ENCODE measurements at places on chromosomes 12 and 14. TPM values are rescaled to one million over a fixed set of nuclear protein-coding genes. Genes with fewer than 3 reads are reported as not detected.

DNA sequence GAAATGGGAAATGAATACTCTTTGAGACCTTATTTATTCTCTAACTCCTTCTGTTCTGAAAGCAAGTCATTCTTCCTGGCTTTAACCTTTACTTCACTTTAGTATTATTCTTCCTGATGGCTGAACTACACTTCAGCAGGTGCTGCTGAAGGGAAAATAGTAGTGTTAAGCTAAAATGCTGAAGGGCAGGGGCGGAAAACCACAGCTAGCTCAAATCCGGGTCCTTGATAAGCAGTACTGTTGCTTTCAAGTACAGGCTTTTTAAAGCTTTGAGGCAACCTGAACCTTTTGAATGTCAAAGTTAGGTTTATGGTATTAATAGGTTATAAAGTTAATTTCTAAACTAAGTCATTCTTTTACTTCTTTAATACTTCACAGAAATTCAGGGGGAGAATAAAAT, 10.7 kb downstream of the CCDC196 start:
- DNase-seq: no peak

GRCh38 chr14:25092258-25092740, 42.4 kb upstream of the STXBP6 start:
- DNase-seq: no peak

- DNase-seq: no peak
Observed at GRCh38 chr14:81471062-81471461, 62.6 kb downstream of the SEL1L start.

DNA sequence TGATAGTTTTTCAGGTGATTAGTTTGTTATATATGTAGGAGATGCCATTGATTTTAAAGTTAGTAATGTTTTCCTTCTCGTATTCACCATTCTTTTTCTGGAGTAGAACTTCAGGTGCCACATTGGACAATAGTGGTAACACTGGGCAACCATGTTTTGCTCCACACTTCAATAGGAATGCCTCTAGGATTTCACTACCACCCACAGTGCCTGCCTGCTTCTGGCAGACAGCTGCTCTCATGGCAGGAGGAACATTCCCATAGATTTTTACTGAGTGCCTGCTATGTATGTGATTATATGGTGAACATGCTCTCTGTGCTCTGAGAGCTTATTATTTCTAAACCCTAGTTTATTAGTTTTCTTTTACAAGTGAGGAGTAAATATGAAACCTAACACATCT, 53.7 kb downstream of the GCH1 start:
- DNase-seq: no peak

- peak; percentile 72 for DNase-seq
Observed at GRCh38 chr12:5200278-5201087, 156.8 kb downstream of the KCNA5 start.

- DNase-seq: no peak
Observed at GRCh38 chr12:22242726-22243125, 91.8 kb downstream of the ST8SIA1 start.

- DNase-seq: no peak
Observed at GRCh38 chr12:19068137-19068536, 61.4 kb upstream of the PLEKHA5 start.

DNA sequence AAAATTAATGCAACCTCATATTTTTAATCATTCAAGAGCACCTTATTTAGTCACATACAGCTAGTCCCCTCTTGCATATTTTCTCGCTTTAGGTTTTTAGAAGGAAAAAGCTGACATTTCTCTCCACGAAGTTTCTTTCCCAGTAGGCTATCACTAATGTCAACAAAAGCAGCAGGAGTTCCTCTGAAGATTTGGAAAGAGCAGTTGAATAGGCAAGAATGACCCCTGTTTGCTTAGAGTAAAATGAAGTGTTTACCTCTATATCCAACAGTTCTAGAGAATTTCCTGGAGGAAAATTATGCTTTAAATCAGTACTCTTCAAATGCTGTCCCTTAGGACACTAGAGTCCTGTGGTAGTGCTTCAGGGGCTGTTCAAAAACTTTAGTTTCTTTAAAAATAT, 188.1 kb upstream of the PRKD1 start:
- no peak for DNase-seq

DNA sequence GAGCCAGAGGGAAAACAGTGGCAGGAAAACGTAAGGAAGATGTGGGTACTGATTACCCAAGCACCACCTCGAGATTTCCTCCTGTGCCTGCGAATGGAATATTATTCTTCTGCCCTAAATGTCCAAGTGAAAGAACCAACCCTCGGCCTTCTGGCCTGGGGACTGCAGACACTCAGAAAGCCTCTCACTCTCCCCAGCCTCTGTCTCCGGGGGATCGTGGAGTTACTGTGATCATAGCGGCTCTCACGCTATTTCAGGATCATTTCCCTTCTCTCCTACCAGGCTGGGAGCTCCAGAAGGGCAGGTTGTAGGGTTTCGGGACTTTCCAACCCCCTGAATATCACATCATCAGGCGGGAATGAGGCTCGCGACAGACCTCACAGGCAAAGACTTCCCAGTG, 68.9 kb downstream of the KDM2B start:
- no peak for DNase-seq

DNA sequence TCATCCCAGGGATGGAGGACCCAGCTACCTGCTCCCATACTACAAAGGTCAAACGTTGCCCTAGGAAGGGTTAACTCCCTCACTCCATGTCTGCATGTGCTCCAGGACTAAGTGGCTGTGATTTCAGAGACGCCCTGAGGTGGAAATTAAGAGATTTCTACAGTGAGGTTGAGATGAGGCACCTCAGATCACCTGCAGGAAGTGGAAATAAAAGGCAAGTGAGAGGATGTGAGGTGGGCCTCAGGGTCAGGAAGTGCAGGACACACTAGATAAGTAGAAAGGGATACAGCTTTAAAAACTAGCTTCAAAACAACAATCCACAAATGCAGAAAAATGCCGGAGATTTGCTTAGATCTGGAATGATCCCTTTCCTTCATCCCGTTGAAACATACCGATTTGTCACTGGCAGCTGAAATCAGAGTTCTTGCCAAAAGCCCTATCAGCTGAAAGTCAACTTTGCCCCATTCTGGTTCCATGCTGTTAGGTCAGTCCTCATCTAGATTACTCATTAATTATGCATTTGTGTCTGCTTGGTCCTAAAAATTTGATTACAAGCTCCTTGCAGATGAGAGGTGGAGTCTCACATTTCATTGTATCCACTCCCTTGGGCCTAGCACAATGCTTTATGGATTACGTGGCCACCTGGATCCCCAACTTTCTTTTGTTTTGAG, 6.6 kb downstream of the PLBD1 start:
- DNase-seq: no peak

- DNase-seq: peak; percentile 91
Observed at GRCh38 chr12:106342397-106343213, 14.9 kb upstream of the POLR3B start.

GRCh38 chr12:85673921-85674420, 162.2 kb downstream of the RASSF9 start:
- no peak for DNase-seq

GRCh38 chr14:68088451-68088854, 268.9 kb downstream of the RAD51B start:
- no peak for DNase-seq

- no peak for DNase-seq
Observed at GRCh38 chr12:49328816-49329215, 5.8 kb downstream of the TROAP start.

DNA sequence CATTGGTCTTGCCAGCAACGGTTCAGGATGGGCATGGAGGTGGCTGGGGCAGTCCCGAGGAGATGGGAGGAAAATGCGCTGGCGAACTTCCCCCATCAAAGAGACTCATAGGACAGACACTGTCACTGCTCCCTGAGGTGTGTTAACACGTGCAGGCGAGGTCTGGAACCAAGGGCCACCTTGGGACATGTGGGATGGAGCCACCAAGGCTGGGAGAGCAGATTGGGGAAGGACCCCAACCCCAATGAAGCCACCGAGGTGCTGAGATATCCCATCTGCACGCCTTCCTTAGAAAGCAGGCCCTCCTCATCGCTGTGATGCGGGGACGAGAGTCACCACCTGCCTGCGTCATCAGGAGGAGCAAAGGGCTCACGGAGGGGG, 16.9 kb upstream of the BEGAIN start:
- peak; percentile 12 for DNase-seq

DNA sequence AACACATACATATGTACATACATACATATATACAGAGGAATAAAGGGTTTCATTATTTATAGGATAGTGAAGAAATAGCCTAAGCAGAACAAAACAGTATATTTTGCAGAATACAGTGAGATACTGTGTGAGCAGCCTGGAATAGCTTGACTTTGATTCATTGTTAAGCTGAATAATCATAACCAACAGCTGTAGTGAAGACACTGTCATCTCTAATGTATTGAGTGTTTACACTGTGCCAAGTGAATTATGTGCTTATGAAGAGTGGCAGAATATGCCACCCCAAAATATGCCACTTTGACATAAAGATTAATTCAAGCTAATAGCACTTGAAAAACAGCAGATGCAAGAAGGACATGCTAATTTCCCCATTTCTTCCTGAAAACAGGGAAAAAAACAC, 48.2 kb upstream of the LRFN5 start:
- DNase-seq: no peak

DNA sequence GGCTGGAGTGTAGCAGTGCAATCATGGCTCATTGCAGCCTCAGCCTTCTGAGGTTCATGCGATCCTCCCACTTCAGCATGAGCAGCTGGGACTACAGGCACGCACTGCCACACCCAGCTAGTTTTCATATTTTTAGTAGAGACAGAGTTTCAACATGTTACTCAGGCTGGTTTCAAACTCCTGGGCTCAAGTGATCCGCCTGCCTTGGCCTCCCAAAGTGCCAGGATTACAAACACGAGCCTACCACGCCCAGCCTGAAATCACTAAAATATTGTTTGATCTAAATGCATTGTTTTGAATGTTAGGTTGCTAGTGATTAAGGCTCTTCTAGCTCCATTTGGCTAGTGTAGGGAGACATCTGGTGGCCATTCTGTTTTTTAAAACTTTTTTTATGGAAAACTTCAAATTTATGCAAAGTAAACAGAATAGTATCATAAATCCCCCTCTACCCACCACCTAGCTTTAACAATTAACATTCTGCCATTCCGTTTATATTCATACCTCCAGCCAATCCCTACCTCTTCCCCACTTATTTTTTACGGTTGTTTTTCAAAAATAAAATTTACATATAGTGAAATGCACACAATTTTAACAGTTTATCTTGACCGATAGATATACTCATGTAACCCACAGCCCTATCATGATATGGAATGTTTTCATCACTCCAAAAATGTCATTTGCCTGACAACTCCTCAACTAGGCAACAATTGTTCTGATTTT, 37.8 kb downstream of the MYO1H start:
- DNase-seq: no peak

GRCh38 chr12:583251-583869, 79.9 kb downstream of the NINJ2 start:
- peak; percentile 83 for DNase-seq

DNA sequence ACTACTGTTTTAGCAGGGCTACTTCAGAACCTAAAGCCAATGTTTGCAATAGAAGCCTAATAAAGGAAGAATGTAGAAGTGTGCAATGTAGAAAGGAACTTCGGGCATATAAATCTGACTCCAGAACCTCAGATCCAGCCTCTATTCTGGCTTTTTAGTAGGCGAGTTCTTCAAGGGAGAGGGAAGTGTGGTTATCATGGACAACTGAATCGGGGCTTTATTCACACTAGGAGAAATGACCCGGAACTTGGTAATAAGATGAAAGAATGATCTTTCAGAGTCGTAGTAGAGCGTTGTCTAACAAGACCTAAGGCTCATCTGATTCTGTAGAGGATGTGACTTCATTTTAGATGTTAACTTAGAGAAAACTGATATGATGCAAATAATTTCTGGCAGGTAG, 72.9 kb downstream of the CRADD start:
- DNase-seq: no peak

DNA sequence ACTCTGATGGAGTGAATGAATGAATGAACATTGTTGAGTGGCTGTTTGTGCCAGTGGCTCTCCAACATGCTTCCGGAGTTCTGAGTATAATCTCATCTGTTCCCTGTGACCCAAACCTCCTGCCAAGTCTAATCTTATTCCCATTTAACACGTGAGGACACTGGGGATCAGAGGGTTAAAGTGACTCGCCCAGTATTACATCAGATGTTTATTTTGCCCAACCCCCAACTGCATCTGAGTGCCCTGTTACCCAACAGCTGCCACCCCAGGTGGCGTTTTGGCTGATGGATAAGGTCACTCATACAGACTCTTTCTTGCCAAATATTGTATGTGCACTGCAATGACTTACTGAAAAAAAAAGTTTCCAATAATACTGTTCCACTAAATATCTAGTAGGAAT, 210.9 kb downstream of the EXOC5 start:
- no peak for DNase-seq

DNA sequence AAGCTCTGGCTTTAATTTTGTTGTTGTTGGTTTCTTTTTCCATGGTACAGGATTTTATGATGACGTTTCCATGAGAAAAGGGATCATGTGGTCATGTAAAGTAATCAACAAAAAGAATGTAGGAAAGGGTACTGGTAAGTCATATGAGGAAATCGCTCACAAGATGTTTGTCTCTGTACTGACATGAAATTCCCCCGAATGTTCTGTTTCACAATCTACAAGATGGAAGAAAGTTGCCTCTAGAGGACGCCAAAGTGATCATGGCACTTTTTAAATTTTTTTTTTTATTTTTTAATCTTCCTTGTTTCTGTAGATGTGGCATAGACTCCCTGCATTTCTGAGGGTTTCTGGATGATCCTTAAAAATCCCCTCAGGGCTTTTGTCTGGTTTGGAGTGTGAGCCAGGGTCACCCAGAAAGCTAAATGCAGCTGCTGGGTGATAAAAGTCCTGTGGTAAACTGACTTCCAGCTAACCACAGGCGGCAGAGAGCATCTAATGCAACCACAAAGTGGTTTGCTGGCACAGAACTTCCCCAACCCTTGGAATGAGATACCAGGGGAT, 393.5 kb downstream of the CCDC91 start:
- no peak for DNase-seq

DNA sequence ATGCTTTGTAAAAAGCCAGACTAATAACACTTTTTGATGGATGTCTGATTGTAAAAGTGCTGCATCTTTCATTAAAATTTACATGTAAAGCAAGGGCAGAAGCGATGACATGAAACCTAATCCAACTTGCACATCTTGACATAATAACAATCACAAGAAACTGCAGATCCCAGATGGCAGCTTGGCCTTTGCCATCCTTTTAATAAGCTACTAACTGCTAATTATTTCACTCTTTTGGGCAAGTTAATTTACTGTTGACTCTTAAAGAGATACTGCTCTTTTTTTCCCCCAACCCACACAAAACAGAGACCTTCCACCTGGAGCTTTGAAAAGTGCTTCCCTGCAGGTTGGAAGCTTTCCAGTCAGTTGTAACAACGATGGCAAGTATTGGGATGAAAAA, 137.5 kb downstream of the NRXN3 start:
- no peak for DNase-seq

GRCh38 chr14:54722791-54723432, 156.0 kb downstream of the SAMD4A start:
- DNase-seq: no peak

The ERBB3 gene
- 4.8 TPM for total RNA-seq

The CLEC1B gene
- total RNA-seq: not detected

The CFAP73 gene
- total RNA-seq: not detected

The SRRM4 gene
- total RNA-seq: 0.30 TPM

The SNRPF gene
- total RNA-seq: 9.3 TPM

The KRT81 gene
- total RNA-seq: not detected

The SLC25A47 gene
- total RNA-seq: not detected

The FOXN3 gene
- 122 TPM for total RNA-seq

The GALNT16 gene
- total RNA-seq: 101 TPM

The TAS2R9 gene
- 0.22 TPM for total RNA-seq

The SLC24A4 gene
- 0.27 TPM for total RNA-seq

The GYS2 gene
- total RNA-seq: not detected

The PPFIBP1 gene
- 292 TPM for total RNA-seq

The PRPH gene
- not detected for total RNA-seq

The CLEC4D gene
- not detected for total RNA-seq

The EPYC gene
- not detected for total RNA-seq

The NPC2 gene
- 75.8 TPM for total RNA-seq

Data from Right ventricle myocardium superior (tissue), 1 donor.